ENCODE measurements at places on chromosomes 1 and 21. TPM values are rescaled to one million over a fixed set of nuclear protein-coding genes. Genes with fewer than 3 reads are reported as not detected.

Gene PPCS
- total RNA-seq = 58.8 TPM

Gene DENND2C
- total RNA-seq = 5.3 TPM

Gene RGS8
- total RNA-seq = not detected

Gene LCE1B
- total RNA-seq = not detected

Gene KCNH1
- not detected for total RNA-seq

Gene KRTAP21-2
- total RNA-seq = not detected

Gene CFHR2
- total RNA-seq = not detected
